Fibroblast of skin of right biceps (primary cell): ENCODE measurements at places on chromosomes 2 and 18.

DNA sequence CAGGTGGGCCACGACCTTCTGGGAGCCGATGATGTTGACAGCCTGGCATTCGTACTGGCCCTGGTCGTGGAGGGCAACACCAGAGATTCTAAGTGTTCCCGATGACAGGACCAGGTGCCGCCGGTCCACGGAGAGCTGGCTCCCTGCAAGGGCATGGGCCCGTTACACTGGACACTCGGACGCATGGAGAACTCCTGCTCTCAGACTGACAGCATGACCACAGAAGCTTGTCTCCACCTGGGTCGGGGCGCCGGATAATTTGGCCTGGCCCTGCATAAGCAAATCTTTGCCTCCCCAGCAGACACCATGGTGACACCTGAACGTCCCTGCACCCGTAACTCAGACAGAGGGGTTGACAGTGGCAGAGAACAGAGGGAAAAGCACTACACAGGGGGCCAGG lies 80.7 kb downstream of the PXDN start:
- no peak for DNase-seq

DNA sequence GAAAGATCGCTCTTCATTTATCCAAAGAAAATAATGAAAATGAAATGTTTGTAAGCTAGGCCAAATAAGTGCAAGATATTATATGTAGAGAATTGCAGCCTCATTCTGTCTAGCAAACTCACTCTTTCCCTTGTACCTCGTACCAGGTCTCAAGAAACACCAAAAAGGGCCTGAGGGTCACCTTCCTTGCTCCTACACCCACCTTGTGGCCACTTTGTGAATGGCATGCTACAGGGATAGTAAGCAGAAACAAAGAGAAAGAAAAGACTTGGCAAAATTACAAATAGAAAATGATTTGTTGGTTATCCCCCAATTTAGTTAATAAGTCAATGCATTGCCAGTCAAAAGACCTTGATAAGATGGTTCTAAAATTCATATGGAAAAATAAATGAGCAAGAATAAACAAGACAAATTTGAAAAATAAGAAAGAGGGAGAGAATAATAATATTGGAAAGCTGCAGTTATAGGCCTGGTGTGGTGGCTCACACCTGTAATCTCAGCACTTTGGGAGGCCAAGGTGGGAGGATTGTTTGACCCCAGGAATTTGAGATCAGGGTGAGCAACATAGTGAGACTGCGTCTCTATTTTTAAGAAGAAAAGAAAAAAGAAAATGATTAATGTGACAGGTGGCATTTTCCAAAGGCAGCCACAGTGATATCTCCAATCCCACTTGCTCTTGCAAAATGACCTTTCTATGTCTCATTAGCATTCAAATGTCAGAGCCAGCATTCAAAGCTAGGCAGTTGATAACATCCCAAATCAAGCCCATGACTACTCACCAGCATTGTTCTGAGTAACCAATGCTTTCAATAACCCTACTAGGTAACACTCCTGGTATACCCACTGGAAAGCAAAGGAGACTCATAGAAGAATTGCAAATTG lies 38.8 kb upstream of the BMP10 start:
- DNase-seq, result peak; percentile 63

DNA sequence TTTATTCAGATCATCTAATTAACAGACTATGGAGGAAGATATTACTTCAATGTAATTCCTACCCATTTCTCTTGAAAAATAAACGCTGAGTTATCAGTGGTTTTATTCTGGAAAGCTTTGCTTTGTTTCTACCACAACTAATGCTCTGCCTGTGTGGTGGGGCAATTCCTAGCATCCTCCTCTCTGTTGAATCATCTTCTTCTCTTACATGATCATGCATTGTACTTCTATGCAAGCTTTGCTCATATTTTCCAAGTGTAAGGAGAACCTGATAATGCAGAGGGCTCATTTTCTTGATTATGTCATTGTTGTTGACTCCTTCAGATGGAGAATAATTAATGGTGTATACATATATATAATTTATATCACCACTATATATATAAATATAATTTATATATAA lies 46.7 kb downstream of the CCDC195 start:
- peak; percentile 8 for DNase-seq

- no peak for DNase-seq
Measured at GRCh38 chr2:70182689-70183088, 8.1 kb downstream of the C2orf42 start.

GRCh38 chr2:16201848-16202247 lies 261.5 kb downstream of the MYCN start:
- no peak for DNase-seq

DNA sequence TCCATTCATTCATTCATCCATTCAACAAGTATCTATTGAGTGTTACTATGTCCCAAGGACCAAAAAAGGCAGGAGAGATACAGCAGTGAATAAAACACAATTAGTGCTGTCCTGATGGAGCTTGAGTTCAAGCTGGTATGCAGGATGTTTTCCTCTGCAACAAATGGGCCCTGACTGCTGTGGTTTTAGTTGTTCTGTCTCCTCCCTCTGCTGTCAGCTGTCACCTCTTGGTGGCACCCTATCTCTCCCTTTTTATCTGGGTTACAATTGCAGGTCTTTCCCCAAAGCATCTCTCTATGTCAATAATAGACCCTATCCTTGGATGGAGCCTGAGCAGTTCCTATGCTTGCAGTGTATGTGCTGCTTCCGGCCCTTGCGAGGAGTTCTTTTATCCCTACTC lies 304.8 kb downstream of the PDE11A start:
- no peak for DNase-seq

GRCh38 chr2:163269374-163270021 lies 430.9 kb upstream of the KCNH7 start:
- no peak for DNase-seq

DNA sequence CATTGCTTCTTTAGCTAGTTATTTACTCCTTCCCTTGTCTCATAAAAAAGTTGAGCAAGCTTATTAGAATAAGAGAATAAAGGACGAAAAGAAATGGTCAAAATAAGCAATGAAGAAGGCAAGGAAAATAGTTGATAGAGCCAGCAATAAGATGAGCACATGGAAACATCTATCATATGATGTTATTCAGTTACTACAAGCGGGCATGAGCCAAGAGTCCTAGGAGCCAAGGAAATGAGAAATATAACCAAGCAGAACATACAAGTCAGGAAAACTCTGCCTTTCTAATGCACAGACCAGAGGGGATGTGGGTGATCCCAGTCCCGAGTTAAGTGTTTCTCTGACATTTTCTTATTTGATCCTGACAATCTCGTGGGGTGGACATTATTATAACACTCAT lies 33.9 kb downstream of the INO80C start:
- DNase-seq, result no peak

DNA sequence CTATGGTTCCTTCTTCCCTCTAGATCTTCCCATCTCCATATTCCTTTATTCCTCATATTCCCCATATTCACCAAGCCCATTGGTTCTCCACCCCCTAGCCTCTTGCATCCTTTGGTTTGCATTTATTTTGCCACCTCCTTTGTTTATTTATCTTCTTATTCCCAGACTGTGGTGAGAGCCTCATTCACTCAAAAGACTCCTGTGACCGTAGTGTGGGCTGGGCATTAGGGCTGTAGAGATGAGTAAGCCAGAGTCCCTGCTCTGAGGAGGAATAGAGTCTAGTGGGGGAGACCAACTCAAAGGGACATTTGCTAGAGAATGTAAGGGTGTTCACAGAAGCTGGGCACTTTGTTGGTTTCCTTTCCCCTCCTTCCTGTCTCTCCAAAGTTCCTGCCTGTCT lies 8.3 kb downstream of the ATG16L1 start:
- DNase-seq, result no peak

- no peak for DNase-seq
Measured at GRCh38 chr18:63207143-63207790, 112.3 kb downstream of the BCL2 start.

GRCh38 chr2:157055660-157056199 lies 201.8 kb upstream of the GALNT5 start:
- DNase-seq, result peak; percentile 37

DNA sequence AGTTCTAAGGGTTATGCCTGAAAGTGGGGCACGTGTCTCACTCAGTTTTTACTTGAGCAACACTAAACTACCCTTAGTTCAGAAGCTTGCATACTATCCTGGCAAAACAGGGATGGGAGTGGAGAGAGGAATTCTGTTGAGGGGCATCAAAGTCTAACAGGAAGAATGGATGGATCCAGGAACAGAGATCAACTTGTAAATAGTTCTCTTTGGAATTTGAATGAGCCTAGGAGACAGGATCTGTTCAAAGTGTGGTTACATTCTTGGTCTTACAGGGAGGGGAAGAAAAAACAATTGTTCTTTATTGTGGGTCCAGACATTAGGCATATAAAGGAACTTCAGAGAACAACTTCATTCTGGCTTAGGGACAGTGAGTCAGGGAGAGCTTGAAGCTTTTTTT lies 560.2 kb downstream of the CNTNAP5 start:
- DNase-seq, result no peak
